ENCODE measurements at places on chromosomes 1 and 21.

DNA sequence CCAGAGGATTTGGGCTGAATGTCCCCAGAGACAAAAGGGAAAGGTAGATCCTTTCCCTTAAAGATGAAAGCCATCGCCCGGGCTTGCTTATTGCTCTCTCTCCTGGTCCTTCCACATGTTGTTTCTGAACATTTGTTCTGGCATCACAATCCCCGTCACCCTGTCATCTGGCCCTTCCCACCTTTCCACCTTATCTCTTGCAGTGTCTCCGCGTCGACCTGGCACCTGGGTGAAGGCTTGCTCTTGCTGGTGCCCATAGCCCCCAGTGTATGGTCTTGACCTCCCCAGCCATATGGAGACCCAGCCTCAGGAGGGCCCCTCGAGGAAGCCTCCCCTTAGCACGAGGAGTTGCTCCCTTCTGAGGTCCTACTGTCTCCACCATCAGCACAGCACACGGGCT, 64.6 kb downstream of the ATP5PO start:
- DNase-seq = no peak

- DNase-seq = no peak
Observed at GRCh38 chr1:247444571-247444970, 13.3 kb downstream of the OR2B11 start.

DNA sequence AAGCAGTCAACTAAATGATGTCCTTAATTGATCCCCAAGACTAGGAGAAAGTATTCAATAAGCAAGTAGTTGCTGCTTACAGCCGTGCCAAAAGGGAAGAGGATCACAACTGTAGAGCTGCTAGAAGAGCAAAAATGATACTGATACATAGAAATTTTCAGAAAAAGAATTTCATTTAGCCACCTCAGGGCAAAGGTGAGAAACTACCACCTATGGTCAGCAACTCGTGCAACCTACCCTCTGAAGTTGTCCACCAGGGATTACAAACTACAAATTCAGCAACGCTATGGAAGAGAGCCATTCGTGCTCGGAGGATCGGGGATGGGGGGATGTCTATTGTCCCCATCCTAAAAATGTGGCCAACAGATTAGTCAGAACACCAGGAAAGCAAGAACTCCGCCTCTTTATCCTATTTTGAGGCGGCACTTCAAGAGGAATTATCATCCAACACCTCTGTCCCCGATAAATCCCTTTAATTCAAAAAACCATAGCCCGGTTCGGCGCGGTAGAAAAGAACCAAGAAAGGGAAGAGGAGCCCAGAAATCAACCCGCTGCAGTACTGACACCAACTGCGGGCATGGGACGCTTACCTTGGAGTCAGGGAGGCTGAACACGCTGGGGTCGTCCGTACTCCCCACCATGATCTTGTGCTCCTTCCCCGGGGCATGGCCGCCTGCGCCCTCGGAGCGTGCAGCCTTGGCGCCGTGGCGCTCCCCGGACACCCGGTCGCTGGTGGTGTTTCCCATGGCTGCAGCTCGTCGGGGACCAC, 687 bp downstream of the PRKAB2 start:
- no peak for DNase-seq

DNA sequence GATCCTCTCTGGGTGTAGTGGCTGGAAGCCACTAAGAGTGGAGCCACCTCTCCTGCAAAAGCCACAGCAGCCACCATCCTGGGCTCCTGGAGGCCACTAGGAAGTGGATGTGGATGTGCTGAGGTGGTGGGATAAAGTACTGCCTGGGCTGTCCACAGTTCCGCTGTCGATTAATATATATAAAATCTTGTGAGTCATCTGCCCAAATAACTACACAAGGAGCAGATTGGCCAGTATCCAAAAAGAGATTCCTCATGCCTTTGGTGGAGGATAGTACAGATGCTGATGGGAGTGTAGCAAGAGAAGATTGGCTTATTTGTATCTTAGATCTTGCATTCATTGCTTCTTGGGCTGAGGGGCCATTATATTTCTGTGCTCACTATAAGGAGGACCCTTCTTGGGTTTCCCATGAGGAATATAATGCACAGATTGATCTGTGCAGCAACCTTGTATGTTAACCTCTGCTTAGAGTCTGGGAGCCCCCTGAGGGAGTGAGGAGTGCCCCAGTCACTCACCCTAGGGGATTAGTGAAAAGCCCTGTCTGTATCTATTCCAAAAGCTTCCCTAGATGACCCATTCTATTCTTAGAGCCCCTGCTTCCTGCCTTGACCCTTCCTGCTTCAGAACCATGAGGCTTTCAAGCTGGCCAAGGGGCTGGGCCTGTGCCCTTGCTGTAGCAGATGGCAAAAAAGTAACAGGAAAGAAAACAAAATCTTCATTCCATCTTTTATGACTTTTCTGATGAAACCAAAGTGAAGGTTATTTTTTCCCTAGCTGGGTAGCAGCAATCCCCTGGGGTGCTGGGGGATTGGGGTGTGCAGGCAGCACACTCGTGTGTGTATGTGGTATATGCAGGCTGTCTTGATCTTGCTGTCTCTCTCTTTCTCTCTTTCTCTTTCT, 31.7 kb downstream of the RCSD1 start:
- no peak for DNase-seq

DNA sequence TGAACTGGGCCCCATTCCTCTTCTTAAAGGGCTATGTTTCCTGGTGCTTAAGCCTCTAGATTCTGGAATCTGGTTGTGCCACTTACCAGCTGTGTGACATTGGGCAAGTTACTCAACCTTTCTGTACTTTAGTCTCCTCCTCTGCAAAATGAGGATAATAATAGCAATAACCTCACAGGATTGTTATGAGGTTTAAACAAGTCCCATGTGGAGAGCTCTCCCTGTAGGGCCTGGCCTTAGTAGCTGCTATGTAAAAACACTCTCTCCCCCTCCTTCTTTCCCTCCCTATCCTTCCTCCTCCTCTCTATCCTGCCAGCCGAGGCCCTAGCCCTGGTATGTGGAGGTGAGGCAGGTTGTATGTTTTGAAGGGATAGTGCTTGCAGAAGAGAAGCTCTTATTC, 8.2 kb upstream of the PEAR1 start:
- no peak for DNase-seq

DNA sequence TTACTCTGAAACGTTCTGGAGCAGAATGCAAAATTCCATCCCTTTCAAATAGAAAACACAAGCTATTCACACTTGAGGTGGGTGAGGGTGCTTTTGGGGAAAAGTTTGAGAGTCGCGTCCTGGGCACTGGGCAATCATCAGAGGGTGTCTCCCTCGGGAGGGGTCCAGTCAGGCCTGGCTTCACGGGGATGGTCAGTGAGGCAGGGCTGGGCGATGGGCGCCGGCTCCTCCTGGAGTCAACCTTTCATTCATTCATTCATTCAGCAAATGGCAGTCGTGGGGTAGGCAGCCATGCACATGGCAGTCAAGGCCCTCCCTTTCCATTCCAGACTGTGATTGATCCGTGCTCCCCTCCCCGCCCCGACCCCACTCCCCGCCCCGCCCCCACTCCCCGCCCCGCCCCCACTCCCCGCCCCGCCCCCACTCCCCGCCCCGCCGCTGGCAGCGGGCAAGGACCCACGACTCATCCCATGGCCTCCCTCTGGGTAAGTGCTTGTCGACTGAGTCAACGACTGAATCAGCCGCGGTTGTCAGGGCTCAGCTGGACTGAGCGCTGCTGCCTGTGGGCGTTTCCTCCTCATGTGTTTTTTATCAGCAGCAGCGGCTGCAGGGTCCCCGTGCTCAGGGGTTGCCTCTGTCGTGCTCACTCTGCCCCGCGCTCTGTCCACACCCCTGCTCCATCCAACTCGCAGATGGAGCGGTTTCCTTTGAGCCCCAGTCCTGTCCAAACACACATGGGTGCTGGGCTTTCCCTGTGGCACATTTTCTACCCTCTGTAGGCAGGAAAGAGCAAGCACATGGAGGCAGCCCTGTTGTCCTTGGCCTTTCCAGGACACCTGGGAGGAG, 12.5 kb upstream of the SPSB1 start:
- DNase-seq = peak; percentile 58

DNA sequence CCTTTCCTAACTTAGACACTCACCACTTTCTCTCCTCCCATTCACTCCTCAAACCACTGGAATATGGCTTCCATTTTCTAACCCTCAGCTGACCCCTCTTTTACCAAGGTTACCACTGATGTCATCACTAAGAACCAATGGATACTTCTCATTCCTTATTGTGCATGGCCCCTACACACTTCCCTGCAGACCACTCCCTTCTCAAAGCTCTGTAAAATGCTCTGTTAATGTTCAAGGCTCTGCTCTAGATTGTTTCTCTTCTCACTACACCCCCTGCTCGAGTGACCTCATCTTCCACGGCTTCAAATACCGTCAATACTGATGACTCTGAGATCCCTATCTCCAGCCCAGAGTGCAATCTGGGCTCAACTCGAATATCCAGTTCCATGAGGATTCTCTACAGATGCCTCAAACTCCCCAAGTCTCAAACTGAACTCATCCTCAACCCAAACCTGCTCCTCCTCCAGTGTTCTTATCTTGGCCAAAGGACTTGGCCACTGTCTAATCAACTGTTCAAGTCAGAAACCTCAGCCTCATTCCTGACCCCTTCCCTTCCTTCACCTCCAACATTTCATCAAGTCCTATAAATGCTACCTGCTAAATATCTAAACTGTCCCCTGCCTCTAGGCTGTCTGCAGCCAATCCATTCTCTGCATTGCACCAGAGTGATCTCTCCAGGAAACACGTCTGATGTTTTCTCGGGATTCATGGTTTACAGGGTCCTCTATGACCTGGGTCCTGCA, 41.3 kb upstream of the BMP8B start:
- DNase-seq = no peak

DNA sequence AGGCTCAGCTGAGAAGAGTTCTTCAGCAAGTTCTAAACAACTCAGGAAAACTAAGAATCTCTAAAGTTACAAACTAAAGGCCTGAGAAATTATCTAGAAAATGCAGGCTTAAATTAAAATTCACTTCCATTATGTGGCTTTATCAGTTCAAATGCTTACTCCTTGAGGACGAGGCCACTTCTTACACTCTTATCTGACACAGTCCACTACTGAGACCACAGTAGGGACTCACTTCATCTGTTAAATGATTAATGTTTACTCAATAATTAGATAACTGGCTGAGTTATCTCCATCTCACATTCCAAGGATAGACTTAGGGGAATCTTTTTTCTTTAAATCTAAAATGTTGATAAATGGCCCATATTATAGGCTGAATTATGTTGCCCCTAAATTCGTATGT, 1.6 kb downstream of the C1orf141 start:
- DNase-seq = no peak

DNA sequence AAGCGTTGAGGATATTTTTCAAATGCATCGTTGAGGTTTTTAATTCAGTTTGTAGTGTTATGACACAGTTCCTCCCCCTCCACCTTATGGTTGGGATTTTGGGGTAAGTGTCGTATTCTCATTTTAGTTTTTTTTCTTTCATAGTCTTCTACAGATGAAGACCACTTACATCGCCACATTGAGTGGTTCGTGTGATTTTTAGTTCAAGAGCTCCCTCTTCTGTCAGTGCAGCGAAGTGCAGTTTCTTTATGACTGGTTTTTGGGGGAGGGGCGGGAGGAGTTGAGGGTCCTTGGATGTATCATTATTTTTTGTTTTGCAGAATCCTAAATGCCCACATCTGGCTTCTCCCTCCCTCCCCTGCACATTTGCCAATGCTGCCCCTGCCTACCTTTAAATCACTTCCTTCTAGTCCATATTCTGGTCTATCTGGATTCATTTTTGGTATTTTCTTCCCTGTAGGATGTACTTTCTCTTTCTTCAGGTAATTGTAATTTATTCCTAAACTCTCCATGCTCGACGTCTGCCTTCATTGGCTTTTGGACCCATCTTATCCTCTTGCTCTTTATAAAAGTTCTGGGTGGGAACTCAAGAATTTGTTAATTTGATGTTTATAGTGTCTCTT, 433.1 kb downstream of the CAMTA1 start:
- DNase-seq = peak; percentile 14

DNA sequence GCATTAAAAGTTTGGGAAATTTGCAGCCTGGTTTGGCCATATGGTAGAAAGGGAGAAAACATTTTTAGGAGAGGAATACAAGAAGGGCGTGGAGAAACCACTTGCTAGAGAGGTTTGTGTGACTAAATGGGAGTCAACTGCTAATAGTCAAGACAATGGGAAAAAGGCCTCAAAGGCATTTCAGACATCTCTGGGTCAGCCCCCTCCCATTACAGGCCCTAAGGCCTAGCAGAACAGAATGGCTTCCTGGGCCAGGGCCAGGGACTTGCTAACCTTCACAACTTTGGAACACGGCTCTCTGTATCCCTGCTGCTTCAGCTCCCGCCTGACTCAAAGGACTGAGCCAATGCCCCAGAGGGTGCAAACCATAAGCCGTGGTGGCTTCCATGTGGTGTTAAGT, 752.3 kb upstream of the ADAMTS5 start:
- no peak for DNase-seq
